ENCODE measurements at places on chromosomes 16 and 17.

DNA sequence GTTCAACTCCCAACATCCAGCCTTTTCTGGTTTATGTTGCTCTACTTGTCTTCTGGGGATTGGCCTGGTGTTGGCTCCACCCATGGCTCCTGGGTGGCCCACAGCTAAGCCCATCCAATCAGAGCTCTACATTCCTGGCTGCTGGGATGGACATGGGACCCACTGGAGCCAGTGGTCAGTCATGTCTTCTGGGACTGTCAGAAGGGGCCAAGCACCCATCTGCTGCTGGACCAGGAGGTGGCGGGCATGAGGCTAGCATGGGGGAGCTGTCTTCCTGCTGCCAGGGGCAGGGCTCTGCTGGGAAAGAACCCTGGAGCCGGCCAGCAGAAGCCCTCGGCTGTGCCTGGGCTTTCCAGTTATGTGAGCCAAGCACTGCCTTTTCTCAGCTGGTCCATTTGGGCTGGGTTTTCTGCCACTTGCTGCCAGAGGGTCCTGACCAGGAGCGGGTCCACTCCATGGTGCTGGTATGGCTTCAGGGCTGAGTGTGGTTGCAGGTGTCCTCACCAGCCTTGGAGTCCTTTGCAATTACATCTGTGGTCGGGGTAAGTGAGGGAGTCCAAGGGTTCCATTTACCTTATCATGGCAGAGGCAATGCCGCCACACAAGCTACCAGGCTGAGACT, 17.4 kb upstream of the ZNF469 start:
- no peak for DNase-seq

DNA sequence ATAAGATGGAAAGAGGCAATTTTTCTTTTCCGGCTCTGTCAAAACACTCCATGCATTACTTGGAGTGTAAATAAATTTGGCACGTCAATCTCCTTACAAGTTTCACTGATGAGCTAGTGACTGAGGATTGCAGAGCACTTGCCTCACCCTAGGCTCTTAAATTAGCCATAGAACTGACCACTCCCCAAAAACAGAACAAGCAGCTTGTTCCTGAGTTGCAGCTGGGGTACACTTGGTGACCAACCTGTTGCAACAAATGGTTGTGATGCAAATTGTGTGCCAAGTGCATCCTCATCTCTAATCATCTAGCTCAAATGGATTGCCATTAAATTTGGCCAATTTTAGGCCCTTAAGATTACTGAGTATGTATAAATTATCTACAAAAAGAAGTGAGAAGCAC, 67.0 kb downstream of the CACNG1 start:
- DNase-seq, result no peak

DNA sequence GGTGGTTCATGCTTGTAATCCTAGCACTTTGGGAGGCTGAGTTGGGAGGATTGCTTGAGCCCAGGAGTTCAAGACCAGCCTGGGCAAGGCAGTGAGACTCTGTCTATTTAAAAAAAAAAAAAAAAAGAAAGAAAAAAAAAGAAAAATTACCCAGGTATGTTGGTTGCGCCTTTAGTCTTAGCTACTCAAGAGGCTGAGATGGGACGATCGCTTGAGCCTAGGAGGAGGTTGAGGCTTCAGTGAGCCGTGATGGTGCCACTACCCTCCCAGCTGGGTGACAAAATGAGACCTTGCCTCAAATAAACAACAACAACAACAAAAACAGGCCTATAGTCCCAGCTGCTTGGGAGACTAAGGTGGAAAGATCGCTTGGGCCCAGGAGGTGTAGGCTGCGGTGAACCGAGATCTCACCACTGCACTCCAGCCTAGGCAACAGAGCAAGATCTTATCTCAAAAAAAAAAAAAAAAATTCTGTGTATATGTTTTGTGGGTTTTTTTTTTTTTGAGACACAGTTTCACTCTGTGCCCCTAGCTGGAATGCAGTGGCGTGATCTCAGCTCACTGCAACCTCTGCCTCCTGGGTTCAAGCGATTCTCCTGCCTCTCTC, 12.5 kb upstream of the ANKRD40CL start:
- no peak for DNase-seq

DNA sequence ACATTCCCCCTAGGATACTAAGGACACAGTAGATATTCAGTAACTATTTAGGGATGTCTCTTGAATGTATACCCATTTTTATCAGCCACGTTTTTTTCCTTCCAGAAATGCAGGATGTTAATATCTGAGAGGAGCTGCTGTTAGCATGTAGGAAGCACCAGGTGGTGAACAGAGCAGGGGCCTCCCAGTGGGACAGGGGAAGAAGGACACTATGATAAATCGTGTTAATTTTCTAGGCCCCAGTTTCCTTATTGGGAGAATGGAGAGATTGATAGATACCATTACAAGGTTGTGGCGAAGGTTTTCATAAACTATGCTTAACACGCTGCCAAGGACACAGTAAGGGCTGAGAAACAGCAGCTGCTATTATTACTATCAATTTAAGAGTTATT, 45.4 kb downstream of the PRSS54 start:
- DNase-seq, result no peak

DNA sequence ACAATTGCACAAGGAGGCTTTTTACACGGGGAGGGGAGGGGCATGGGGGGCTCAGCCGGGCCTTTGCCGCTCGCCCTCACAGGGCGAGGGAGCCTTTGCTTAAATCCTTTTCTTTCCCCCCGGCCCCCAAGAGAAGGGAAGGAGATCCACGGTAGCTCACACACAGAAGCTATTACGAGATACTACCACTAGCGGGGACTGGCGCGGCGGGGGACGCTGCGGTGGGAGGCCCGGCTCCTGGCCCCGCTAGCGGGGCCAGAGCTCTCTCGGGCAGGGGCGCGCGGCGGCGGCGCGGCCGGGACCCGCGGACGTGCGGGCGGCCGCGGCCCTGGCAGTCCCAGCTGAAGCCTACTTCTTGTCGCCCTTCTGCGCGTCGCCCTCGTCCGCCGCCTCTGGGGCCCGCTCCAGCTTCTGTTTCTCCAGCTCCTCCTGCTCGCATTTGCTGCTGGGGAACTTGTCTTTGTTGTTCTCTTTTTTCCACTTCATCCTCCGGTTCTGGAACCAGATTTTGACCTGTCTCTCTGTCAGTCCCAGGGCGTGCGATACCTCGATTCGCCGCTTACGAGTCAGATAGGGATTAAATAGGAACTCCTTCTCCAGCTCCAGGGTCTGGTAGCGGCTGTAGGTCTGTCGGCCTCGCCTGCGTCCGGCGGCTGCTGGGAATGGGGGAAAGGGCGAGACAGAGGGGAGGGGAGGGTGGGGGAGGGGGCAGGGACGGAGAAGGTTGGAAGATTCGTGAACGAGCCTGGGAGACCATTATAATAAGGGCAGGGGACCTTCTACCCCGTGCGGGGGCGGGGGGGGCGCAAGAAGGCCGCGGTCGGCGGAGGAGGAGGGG, 2.0 kb downstream of the HOXB8 start:
- no peak for DNase-seq

GRCh38 chr17:47929218-47930000, 12.0 kb upstream of the PNPO start:
- no peak for DNase-seq

GRCh38 chr17:66469890-66470289, 167.5 kb downstream of the PRKCA start:
- no peak for DNase-seq

GRCh38 chr16:3819746-3820724, 60.5 kb downstream of the CREBBP start:
- no peak for DNase-seq

GRCh38 chr17:38352245-38353085, 821 bp downstream of the SOCS7 start:
- no peak for DNase-seq

DNA sequence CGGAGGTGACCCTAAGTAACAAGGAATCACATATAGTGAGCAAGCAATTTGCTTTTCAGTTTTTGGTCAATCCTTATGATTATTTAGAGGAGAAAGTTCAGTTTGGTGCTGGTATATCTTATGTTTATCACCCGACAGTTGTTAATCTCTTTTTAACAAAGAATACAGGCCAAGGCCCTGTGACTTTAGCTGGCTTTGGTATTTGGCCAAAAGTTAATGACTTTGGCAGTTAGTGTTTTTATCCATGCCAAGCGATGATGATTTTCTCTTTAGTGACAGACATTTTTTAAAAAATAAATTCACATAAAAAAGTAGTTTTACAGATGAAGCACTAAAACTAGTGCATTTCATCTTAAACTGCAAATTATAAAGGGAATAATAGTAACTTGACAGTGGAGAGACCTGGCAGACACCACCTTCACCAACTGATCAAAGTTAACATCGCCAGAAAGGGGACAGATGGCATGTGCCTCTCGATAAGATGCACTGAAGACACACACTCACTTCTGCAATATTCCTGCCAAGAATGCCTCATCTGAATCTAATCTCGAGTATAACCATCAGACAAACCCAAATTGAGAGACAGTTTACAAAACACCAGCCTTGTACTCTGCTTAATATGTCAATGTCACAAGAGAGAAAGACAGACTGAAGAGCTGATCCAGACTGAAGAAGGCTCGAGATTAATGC, 6.9 kb downstream of the DEXI start:
- DNase-seq, result no peak

DNA sequence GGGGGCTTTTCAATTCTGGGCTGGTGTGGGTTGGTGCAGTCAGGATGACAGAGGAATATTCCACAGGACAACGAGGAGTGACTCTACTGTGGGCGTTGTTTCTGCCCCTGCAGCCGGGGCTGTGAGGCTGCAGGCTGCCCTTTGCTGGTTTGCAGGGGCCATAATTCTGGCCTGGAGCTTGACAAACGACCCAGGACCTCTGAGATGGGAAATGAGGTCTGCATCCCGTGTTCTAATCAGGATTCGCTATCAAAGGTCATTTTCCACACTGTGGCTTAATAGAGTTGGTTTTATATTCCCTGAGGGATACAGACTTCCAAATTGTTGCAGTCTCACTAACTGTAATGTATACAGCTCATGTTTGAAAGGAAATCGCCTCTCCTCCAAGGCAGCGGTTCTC, 180.9 kb downstream of the RPTOR start:
- DNase-seq, result no peak

GRCh38 chr17:71180801-71181385, 939.9 kb upstream of the SOX9 start:
- peak; percentile 13 for DNase-seq

DNA sequence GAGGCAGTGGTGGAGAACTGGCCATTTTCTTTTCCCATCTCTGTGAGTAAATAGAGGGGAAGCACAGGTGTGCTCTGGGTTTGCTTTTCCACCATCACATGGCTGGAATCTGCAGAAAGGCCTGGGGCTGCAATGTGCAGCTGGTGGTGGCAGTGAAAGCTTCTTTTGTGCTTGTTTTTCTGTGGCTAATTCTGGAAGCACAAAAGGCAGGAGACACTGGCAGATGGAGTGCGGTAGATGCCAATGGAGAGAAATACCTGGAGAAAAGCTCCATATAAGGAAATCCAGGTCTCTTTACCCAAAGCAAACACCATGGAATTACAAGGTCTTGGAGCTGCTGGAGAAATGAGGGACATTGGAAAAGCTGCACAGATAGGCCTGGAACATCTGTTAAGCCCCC, 146.9 kb downstream of the HAPSTR1 start:
- no peak for DNase-seq

- DNase-seq, result no peak
Observed at GRCh38 chr17:57466017-57466471, 209.7 kb downstream of the MSI2 start.

DNA sequence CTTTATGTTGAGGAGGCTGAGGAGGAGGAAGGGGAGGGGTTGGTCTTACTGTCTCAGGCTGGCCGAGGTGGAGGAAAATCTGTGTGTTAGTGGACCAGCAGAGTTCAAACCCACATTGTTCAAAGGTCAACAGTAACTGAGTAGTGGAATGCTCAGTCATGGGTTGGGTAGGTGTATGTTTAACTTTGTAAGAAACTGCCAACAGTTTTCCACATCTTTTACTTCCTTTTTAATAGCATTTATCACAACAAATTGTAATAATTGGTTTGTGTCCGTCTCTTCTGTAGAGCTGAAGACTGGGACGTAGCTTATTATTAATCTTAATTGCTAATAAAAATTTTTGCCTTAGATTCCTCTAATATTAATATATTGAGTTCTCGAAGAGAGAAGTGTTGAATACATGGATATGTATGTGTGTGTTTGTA, 5.3 kb downstream of the ATP6V0A1 start:
- peak; percentile 56 for DNase-seq

- no peak for DNase-seq
Observed at GRCh38 chr17:39776252-39776651, 38.5 kb downstream of the GRB7 start.

GRCh38 chr17:42329025-42329976, 41.0 kb downstream of the STAT5A start:
- DNase-seq, result no peak

GRCh38 chr16:73265935-73266334, 218.0 kb upstream of the ZFHX3 start:
- DNase-seq, result no peak

DNA sequence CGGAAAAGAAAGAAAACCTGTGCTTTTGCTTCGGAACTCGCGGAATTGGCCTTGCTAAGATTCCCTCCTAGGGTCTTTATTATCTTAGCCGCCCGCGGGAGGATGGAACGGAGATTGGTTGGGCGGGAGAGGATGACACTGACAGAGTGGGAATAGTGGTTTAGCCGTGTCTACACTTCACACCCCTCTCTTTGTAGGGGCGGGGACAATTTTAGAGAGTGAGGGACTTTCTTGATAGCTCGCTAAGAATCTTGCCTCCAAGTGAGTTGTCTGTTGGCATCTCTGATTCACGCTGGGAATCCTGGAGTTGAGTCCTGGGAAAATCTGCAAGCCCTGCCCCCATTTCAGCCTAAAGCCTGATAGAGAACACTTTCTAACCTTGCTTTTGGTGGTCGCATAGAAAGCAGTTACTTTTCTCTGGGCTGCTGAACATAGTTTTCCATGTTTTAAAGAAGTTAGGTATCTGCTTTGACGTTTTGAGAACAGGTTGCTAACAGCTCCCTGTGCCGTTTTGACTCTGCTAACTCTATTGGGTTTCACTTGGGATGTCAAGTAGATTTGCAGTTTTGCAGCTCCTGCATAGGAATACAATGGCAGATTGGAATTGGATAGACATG, 697 bp downstream of the NOL11 start:
- DNase-seq, result no peak

DNA sequence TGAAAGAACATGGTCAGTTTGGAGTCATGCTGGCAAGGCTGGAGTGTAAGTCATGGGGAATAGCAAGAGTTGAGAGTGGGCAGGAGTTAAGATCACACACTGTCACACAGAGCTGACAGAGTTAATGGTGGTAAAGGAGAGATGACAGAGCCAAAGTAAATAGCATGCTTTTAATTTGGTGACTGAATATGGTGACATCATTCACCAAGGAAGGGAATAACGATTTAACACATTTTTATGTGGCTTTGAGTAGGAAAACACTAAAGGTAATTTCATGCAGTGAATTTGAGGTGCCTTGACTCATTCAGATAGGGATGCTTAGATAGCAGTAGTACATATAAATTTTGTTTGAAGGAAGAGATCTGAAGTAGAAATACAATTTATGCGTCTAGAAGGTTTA, 42.1 kb downstream of the SYNRG start:
- DNase-seq, result no peak
